Lower leg skin (tissue), 4 donors: ENCODE measurements at places on chromosomes 4 and X.

DNA sequence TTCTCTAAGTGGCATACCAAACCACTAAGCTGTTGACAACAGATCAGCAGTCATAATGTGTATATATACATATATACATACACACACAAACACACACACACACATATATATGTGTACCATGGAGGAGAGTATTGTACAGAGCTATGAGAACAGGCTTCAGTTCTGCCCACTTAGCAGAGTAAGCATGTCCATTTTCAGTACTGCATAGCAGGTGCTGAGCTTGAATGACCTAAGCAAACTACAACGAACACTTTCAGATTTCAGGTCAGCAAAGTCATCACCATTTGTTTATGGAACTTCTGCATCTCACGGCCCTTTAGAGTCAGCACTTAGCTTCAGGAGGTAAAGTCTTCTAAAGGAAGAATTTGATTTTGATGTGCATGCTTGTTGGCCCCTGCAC lies 735.8 kb upstream of the ATOH1 start:
- DNase-seq: no peak

GRCh38 chr4:123396307-123397143 lies at the start of gene SPRY1:
Gene SPRY1, plus strand, starts transcription at chr4:123396795. Its CDS starts 4,797 bp downstream, at chr4:123401592.
- peak; percentile 97 for DNase-seq

DNA sequence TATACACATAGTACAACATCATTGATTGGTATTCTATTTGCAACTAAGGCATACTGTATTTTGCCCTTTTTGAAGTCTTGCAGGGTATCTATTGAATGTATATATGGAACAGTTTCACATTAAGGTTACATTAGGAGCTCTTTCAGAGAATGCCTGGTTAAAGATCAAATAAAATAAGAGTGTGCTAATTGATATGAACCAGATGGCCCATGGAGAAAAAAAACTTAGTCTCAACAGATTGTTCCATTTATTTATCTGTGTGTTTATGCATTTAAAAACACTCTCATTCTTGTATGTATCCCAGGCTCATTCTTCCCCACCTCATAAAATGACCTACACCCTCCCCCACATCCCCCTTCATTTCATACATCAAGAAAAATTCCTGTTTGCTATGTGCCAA lies 35.2 kb upstream of the GRIA2 start:
- no peak for DNase-seq

DNA sequence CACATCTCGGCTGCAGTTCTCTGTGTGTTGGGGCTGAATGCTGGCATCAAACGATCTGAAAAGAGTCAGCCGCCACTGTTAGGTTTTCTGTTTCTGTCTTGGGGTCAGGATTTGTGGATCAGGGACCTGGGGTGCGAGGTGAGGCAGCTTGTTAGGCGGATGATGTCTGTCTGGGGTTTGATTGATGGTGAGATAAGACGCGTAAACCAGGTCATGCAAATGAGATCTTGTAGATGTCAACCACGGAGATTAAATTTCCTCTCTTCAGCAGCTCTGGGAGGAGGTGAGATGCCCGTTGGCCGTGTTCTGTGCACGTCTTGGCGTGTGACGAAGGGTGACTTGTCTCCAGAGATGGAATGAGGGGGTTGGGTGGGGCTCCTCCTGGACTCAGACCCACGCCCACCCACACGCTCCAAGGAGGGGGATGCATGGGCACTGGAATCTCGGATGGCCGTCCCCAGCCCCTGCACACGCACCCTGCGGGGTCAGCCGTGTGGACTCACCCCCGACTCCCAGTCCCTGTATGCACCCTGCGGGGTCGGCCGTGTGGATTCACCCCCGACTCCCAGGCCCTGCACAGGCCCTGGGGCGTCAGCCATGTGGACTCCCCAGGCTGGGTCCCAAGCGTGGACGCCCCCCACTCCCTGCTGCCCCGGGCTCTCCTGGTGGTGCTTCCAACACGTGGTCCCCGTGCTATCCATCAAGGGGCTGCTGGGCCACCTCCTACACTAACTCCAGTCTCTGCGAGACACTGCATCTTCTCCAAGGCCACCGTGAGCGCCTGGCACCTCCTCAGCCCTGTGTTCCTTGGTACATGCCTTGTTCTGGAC lies 16.0 kb upstream of the UVSSA start:
- no peak for DNase-seq

GRCh38 chrX:357035-357692 lies 29.5 kb downstream of the PPP2R3B start:
- DNase-seq: no peak

- DNase-seq: no peak
These were observed 50.5 kb upstream of the NDST3 start for GRCh38 chr4:117983541-117984365.

GRCh38 chr4:53605783-53606182 lies 14.5 kb upstream of the LNX1 start:
- DNase-seq: no peak

DNA sequence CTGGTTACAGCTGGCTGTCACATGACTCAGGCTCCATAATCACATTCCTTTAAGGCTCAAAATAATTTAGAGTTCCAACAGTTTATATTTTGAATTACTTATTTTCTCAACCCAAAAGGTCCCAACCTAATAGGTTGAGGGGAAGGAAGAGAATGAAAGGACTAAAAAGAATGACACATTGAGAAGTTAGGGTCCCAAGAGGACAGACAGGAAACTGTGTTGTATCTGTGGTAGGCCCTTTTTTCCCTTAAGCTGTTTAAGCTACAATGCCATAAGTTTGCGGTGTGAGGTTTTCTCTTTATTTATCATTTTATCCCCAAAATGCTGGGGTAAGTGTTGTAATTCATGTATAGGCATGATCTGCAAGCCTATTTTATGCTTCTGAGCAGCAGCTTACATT lies 290.2 kb downstream of the ZNF674 start:
- DNase-seq: no peak

DNA sequence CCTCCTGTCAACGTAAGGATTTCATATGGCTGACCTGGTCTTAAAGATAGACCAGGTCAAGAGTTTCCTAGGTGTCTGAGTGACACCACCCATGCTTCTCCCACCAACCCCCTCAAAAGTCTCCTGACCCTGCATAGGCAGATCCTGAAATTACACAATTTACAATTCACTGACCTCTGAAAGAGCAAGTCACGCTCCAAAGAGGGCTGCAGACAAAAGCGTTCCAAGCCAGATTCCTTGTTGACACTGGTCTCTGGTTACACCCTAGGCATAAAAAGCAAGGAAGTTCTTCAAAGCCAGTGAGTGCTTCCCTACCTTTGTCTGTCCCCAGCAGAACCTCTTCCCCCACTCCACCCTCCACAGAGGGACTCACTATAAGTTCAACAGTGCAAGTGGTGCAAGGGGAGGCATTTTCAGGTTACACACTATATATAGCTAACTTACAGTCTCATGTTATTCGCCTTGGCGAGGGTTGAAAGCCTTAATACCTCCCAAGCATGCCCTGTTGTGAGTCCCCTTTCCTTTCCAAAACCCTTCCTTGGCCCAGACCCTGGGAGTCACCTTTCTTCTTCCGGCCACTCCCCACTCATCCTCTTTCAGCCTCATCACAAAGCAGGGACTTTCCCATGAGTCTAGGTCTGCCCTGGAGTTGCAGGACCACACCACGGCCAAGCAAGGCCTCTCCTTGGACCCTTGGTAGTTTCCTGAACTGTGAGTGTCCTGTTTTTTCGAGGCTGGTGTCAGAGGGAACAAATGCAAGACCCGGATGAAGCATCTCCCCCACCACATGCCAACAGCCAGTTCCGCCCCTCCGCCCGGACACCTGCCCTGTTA lies 58.0 kb upstream of the KLF3 start:
- no peak for DNase-seq

DNA sequence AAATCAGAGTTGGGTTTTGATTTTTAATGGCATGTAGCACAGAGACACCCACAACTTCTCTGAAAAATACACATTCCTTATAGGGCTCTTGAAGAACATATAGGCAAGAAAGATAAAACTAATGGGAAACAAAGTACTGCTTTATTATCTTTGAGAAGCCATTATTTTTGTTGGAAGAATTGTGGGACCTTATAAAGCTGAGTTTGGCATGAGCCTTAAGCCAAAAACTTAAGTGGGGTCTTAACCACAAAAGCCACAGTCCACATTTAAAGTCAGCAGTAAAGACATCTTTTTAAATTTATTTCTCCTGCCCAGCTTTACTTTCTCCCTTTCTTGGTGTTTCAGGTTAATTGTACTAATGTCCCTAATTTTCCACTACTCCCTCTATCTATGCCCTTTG lies 1297.3 kb downstream of the C4orf33 start:
- no peak for DNase-seq

GRCh38 chr4:212438-213188 lies 88.3 kb downstream of the ZNF718 start:
- DNase-seq: peak; percentile 23

GRCh38 chr4:55466001-55466400 lies 70.2 kb downstream of the TMEM165 start:
- DNase-seq: no peak

GRCh38 chr4:53755656-53756055 lies 164.4 kb upstream of the LNX1 start:
- DNase-seq: no peak

DNA sequence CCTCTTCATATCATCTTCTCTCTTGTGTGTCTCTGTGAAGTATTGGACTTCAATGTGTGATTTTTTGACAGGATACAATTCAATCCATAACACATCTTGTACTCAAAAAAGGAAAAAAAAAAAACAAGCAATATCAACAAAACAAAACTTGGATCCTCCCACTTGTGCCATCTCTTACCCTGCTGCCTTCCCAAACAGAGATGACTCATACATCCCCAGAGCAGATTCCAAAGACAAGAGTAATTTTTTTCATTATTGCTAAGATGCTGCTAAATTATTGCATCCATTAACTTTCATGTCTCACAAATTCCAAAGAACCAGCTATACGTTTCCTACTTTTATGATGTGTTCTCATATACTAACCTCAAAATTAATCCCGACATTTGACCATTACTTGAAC lies 479.2 kb downstream of the GBA3 start:
- DNase-seq: no peak

DNA sequence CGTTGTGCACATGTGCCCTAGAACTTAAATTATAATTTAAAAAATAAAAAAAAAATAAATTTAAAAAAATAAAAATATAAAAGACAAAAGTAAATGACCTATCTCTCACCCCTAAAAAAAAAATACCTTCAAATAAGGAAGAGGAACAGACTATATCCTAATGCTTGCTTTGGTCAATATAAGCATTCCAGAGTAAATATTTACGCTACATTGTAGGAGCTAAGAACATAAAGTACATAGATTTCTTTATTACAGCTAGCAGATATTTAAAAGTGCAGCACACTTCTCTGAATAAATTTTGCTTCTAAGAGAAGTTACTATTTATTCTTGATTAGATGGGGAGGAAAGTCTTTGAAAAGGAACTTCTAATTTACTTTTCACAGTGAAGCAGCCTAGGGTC lies 24.5 kb upstream of the UGT2B11 start:
- DNase-seq: no peak

DNA sequence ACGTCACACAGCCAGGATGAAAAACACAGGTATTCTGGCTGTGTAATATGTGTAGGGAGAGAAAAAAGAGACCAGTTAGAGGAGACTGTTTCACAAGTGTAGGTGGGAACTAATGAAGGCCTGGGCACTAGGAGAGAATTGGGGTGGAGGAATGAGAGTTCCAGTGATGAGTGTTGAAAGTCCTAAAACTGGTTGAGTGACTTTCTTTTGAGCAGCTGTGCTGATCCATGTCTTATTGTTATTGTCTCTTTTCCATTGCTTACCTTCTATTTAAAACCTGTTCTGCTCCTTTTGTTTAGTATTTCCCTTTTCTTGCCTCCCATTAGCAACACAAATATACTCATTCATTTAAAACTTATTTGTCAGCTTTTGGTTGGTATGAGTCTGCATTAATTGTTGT lies 88.7 kb downstream of the PDLIM5 start:
- DNase-seq: no peak

DNA sequence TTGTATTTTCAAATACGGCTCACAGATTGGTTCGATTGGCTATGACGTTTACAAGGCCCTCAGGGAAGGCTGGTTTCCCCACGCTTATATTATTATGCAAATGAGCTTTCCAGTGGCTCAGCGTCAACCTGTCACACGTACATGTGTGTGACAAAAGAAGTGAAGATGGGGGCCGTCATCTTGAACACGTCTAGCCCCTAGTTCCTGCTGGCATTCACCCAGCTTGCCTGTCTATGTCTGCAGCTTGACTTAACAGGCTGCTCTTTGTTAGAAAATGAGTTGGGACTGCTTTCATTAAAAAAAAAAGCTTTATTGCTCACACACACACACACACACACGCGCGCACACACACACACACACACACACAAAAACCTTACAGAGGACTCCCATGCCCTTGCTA lies 283.6 kb upstream of the CTSO start:
- DNase-seq: no peak

GRCh38 chr4:125642645-125643044 lies 327.9 kb downstream of the FAT4 start:
- DNase-seq: no peak

DNA sequence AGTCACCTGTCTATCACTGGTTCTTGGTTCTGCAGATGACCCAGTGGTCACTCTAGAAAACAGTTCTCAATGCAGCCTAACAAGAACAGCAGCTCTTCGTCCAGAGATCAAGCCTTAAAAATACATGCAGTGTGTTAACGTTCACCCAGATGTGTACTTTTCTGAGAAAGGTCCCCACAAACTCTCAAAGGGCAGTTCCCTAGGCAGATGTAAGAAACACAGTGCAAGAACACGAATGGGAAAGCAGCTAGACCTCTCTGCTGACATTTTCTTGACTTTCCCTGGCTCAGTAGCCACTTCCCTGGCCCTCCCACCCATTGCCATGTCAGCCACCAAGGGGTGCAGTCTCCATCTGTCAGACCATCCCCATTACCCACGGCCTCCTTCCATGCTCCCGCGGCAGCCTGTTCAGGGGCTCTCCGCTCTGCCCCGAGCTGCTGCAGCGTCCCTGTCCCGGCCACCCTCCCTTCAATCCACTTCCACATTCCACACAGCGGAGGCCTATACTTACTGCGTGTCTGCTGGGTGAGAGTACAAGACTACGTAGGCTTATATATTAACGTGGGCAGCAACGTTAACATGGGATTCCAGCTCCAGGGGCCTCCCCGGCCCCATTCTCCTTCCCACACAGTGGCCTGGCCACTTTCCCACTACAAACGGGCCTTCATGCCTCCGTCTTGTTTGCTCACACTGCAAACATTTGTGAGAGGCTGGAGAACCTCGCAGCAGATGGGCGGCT lies 34.3 kb downstream of the IRF2 start:
- no peak for DNase-seq

GRCh38 chrX:40174001-40174853 lies 76.5 kb upstream of the BCOR start:
- no peak for DNase-seq

GRCh38 chrX:97481228-97481627 lies 597.5 kb downstream of the RPA4 start:
- no peak for DNase-seq

DNA sequence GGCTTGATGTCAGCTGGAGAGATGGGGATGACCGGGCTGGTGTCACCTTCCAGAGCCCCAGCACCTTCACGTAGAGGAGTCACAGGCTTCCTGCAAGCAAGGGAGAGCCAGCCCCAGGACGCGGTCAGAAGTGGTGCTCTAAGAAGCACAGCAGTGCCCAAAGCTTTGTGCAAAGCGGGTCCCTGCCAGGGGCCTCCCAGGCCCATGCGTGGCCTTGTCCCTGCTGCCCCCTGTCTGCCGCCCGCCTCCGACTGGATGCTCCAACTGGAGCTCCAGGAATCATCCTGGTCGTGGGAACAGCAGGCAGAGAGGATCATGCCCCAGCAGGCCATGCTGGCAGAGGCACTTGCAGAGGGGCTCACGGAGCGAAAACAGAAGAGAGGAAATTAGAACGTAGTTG lies 40.1 kb upstream of the LRPAP1 start:
- no peak for DNase-seq

- no peak for DNase-seq
These were observed 237.3 kb downstream of the USP46 start for GRCh38 chr4:52421811-52422213.
